Activated T-cell treated with anti-CD3 and anti-CD28 coated beads, Interleukin-2, amount 50 U/mL, for 1 hour (primary cell): ENCODE measurements at places on chromosomes 11 and 22.

- DNase-seq = no peak
Measured at GRCh38 chr22:46897246-46897623, 134.8 kb downstream of the TBC1D22A start.

GRCh38 chr11:46249938-46250744 is 27.3 kb upstream of the CREB3L1 start:
- no peak for DNase-seq

DNA sequence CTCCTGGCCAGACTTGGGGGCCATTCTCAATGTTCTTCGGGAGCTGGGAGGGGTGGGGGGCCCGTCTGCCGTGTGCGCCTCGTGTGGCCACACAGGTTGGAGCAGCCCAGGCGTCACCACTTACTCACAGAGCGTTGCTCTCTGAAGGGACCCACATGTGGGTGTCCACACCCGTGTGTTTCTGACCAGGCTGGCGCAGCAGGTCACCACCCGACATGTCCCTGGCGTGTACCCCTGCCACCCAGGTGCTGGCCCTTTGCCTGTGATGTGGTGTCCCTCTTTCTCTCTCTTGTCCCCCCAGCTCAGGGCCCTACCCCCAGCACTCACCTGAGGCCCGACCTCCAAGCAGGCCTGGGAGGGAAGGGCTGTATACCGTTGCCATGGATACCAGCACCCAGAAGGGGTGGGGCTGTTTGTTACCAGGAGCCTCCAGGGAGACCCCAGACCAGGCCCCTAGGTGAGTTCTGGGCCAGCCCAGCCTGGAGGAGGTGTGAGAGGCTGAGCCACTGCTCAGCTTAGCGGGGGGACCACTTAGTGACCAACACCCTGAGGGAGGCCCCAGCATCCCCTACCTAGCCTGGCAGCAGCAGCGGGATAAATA is 1.4 kb downstream of the LMNTD2 start:
- DNase-seq = peak; percentile 29

- DNase-seq = no peak
Measured at GRCh38 chr11:66815646-66816045, 27.6 kb upstream of the RCE1 start.

DNA sequence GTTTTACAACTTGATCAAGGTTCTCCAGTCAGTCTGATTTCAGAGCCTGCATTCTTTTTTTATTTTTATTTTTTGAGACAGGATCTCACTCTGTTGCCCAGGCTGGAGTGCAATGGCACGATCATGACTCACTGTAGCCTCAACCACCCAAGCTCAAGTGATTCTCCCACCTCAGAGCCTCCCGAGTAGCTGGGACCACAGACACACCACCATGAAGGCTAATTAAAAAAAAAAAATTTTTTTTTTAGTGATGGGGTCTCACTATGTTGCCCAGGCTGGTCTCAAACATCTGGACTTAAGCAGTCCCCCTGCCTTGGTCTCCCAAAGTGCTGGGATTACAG is 117.2 kb upstream of the NAV2 start:
- DNase-seq = no peak

DNA sequence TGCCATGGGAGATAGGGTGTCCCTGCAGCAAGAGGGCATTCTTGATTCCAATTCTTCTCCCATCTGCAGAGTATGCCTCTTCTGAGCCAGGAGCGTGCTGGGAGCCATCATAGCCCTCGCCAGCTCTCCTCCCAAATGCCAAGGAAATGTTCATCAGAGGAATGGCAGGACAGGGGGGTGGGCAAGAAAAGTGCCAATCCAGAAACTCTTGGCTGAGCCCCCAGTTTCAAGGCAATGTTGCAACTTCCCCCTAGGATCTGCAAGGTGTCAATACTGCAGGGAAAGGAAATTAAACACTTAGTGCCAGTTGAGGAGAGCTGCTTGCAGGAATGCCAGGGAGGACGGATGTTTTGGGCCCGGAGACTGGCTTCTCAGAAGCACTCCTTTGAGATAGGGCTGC is 94.8 kb upstream of the PRDM11 start:
- DNase-seq = no peak

GRCh38 chr11:69984457-69985261 is 93.5 kb upstream of the ANO1 start:
- DNase-seq = no peak

GRCh38 chr11:86743223-86744118 is 56.9 kb upstream of the PRSS23 start:
- no peak for DNase-seq

GRCh38 chr22:23144932-23145877 is at the start of gene RAB36:
Gene RAB36 (plus strand): TSS chr22:23145477. CDS start chr22:23146617, 1,140 bp downstream.
- peak; percentile 93 for DNase-seq

DNA sequence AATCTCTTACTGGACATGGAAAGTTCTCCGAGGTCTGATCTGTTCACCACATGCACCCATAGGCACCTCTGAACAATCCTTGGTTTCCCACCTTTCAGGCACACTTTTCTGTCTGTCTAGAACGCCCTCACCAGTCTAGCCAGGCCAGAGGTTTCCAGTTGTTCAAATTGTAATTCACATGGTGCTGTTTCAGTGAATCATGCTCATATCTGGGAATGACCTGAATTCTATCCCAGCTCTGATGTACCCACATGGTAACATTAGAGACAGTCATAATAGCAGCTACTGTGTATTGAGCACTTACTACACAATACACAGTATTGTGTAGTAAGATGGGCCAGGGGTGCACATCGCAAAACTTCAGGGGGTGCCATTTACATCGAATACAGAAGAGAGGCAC is 138.2 kb downstream of the COMMD9 start:
- DNase-seq = no peak

DNA sequence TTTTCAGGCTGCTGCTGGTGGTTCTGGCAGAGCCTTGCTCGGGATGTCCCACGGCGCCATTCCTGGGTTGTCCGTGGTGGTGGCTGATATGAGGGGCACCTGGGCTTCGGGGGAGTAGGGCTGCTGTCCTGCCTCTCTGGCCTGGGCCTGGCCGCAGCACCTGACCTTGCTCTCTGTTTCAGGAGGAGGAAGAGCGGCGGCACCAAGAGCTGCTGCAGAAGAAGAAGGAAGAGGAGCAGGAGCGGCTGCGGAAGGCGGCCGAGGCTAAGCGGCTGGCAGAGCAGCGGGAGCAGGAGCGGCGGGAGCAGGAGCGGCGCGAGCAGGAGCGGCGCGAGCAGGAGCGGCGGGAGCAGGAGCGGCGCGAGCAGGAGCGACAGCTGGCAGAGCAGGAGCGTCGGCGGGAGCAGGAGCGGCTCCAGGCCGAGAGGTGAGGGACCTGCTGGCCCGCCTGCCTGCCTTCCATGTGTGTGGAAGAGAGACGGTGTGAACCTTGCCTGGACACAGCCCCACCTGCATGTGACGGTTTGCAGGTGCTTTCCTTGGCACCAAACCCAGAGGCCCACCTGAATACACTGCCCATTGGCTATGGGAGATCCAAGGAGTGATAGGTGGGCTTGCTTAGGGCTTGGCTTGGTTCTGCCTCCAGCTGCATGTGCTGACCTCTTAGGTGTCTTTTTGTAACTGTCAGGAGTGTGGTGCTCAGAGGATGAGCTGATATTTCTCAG is 22.8 kb downstream of the INCENP start:
- DNase-seq = no peak

- peak; percentile 44 for DNase-seq
Measured at GRCh38 chr11:119316729-119317591, at the start of gene MCAM. Gene MCAM (minus strand): TSS chr11:119317130. CDS start chr11:119317101, 29 bp downstream.

- no peak for DNase-seq
Measured at GRCh38 chr11:75442161-75442885, 9.3 kb upstream of the KLHL35 start.

GRCh38 chr22:46972256-46972655 is 209.8 kb downstream of the TBC1D22A start:
- no peak for DNase-seq

DNA sequence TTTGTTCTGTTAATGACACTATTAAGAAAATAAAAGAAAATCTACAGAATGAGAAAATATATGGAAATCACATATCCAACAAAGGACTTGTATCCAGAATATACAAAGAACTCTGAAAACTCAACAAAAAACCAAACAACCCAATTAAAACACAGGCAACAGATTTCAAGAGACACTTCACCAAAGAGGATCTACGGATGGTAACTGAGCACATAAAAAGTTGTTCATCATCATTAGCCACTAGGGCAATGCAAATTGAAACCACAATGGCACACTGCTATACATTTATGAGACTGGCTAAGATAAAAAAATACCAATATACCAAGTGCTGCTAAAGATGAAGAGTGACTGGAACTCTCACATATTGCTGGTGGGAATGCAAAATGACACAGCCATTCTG is 34.5 kb upstream of the SLC25A1 start:
- no peak for DNase-seq

- no peak for DNase-seq
Measured at GRCh38 chr11:126570489-126570888, 215.0 kb downstream of the ST3GAL4 start.

GRCh38 chr11:37689951-37690350 is 1091.9 kb upstream of the RAG2 start:
- no peak for DNase-seq

- DNase-seq = no peak
Measured at GRCh38 chr11:6258571-6259081, 1.0 kb upstream of the CCKBR start.

- peak; percentile 71 for DNase-seq
Measured at GRCh38 chr11:126282736-126283591, at the start of gene TIRAP. Gene TIRAP (plus strand): TSS chr11:126283093. CDS start chr11:126290895, 7,802 bp downstream.

DNA sequence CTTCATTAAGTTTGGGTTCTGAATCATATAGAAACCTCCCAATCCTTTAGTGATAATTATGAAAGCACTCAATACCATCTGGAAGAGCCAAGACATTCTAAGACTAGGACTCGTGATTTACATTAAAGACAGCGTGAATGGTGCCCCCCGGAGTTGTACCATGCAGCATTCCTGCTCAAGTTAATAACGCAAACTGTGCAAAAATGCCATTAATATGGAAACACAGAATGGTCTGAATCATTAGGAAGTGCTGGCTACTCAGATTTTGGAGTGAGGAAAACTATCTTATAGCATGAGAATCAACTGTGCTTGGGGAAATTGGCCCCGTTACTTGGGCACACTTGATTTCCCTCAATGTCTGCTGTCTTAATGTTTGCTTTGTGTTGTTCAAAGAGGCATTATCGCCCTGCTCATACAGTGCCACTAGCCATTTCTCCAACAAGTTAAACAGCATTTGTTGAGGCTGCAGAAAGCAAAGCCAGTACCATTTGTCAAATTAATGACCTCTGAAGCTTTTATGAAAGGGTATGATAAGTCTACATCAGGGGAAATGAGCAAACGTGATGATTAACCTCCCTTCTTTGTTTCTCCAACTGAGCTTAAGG is 18.5 kb upstream of the TPH1 start:
- DNase-seq = no peak

GRCh38 chr11:113664981-113665710 is 41.0 kb downstream of the TMPRSS5 start:
- no peak for DNase-seq

- DNase-seq = no peak
Measured at GRCh38 chr11:60924110-60924905, at the start of gene TMEM132A. Gene TMEM132A (plus strand): TSS chr11:60924460. CDS start chr11:60924634, 174 bp downstream.

GRCh38 chr11:3139086-3139440 is 26.0 kb downstream of the OSBPL5 start:
- DNase-seq = no peak

- no peak for DNase-seq
Measured at GRCh38 chr11:82992223-82992622, 79.5 kb downstream of the RAB30 start.

DNA sequence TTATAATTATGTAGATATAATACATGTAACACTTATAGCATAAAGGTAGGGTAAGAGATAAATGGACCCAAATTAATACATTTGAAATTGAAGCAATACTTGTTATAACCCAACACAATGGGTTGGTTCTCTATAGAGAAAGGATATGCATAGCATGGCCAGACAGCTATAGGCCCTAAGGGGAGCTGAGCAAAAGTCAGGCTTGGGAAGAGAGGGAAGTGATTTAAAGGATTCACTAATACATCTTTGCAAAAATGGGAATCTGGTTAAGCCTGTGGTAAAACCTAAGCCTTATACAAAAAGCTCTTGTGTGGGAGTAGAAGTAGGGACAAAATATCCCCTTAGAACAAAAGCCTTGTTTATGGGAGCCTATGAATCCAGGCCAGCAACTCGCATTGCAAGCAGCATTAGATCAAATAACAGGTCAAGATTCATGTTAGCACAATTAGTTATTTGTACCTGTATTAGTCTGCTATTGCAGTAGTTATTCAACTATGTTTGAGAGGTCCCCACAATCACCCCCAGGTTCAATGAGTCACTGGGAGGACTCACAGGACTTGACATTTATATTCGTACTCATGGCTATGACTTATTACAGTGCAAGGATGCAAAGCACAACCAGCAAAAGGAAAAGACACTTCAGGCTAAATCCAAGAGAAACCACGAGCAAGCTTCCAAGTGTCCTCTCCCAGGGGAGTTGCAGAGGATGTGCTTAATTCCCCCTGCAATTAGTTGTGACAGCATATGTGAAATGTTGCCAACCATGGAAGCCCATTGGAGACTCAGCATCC is 144.7 kb upstream of the LMO1 start:
- DNase-seq = no peak

DNA sequence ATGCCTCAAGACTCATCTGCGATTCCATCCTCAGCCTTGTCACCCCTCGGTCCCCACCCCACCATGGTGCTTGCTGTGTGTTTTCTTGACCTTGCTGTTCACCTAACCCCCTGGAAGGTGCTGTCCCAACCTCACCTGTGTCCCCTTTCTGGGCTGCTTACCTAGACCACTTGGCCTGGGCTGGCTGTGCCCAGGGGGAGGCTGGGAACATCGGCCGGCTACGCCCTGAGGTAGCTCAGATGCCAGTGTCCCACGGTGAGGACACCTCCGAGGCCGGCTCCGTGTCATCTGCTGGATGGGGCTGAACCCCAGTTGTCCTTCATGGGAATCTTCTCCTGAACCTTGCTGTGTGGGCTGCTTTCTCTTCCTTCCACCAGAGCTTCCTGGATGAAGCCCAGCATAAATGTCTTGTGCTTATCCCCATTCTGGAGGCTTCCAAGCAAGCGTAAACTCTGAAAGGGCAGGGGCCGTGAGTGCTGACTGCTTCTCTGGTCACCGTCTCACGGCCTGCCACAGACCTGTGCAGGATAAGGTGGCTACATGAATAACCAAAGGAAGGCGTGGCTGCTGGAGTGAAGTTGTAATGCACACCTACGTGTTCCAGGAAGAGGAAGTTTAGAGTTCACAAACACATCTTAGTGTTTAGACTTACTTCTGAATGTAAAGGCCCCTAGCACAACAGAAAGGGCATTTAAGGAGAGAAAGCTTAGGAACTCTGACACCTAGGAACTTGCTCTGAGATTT is 724.3 kb downstream of the TBC1D22A start:
- DNase-seq = no peak

- DNase-seq = no peak
Measured at GRCh38 chr11:70142221-70142875, 60.7 kb upstream of the FADD start.

DNA sequence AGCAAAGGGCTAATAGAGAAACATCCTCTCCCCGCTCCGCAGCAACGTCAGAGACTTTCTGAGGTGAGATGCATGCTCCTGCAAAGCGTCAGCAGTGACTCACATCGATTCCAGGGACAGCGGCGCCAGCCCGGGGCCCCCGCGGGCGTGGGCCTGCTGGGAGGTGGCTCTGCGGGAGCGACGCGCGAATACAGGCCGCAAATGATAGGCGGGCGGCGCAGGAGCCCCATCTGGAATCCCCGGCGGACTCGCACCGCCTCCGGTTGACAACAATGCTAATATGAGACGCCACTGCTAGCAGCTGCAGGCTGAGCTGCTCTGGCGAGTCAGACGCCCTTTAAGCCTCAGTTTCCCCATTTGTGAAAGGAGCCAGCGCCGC is 557 bp downstream of the RANGAP1 start:
- DNase-seq = peak; percentile 85

GRCh38 chr11:57775491-57775890 is 13.9 kb downstream of the CTNND1 start:
- DNase-seq = no peak
